ENCODE measurements at places on chromosomes 1 and 21.
A peak's percentile ranks its signal among the peaks of the same experiment; 100 is the strongest.

DNA sequence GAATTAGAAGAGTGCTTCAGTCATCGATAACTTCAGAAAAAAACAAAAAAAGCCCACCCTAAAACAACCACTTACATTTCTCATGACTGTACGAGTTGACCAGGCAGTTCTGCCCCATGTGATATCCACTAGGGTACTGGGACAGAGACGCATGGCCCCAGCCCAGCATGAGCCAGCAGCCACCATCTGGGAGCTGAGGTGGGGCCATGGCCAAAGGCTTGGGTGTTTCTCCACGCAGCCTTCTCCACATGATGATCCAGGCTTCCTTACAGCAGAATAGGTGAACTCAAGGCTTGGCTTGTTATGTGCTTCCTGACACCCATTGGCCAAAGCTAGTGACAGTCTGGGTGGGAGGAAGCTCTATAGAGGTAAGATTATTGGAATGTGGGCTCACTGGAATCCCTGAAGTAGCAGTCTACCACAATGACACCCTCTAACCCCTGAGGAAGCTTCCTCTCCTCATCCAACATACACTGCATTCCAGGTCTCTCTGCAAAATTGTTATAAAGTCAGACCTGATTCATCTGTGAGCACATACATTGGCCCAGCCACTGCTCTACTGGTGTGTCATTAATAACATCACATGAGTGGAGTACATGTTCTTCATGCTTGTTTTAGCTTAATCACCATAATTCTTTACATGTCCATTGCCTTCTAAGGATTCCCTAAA lies 66.3 kb upstream of the NTPCR start:
- no peak for DNase-seq

DNA sequence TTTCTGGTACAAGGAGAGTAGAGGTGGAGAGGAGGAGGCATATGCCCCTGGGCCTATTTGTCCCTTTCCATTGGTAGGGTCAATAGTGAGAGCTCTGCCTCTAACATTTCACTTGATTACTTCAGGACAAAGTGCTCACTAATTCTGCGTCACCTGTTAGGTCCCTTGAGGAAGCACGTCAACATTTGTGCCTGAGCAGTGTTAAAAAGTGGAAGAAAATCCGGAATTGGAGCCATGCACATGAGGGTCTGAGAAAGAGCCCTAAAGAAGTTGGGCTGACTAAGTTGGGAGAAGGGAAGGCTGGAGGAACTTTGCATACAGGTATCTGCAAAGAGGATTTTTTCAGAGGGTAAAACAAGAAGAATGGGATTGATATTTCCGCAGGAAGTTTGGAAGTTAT lies 1.9 kb downstream of the SLC25A44 start:
- DNase-seq: no peak

DNA sequence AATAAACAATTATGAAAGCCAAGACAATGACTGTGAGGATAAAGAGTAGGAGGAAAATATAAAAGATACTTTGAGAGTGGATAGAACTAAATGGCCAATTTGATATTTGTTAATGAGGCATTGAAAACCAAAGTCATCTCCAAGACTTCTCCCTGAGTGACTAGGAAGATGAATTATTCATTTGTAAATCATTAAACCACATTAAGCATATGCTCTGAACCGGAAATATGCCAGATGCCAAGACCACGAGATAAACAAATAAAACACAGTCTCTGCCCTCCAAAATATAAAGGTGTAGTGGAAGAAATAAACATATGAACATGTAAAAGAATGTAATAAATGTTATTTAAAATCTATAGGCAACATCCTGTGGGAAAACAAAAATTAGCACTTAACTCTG lies 78.8 kb downstream of the MRPL39 start:
- DNase-seq: no peak

GRCh38 chr1:157960773-157961172 lies 32.7 kb upstream of the KIRREL1 start:
- DNase-seq: no peak

- no peak for DNase-seq
Observed at GRCh38 chr1:221637641-221638041, 104.2 kb downstream of the DUSP10 start.

- no peak for DNase-seq
Observed at GRCh38 chr1:208219098-208219658, 25.0 kb downstream of the PLXNA2 start.

DNA sequence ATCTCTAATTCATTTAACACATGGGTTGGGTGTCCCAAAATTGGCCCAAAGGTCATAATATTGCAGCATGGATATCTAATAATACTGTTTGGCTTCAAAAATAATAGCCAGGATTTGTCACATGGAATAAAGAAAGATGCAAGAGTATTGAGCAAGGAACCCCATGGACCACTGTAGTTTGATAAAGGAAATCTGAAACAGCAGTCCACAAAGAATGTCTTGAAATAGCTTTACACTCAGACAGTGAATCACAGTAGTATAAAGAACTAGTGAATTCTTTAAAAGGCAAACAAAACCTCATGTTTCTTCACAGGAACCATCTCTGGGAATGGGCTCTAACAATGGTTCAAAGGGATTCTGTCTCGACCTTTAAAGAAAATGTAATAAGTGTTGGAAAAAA lies 576.1 kb upstream of the ZRANB2 start:
- DNase-seq: no peak

DNA sequence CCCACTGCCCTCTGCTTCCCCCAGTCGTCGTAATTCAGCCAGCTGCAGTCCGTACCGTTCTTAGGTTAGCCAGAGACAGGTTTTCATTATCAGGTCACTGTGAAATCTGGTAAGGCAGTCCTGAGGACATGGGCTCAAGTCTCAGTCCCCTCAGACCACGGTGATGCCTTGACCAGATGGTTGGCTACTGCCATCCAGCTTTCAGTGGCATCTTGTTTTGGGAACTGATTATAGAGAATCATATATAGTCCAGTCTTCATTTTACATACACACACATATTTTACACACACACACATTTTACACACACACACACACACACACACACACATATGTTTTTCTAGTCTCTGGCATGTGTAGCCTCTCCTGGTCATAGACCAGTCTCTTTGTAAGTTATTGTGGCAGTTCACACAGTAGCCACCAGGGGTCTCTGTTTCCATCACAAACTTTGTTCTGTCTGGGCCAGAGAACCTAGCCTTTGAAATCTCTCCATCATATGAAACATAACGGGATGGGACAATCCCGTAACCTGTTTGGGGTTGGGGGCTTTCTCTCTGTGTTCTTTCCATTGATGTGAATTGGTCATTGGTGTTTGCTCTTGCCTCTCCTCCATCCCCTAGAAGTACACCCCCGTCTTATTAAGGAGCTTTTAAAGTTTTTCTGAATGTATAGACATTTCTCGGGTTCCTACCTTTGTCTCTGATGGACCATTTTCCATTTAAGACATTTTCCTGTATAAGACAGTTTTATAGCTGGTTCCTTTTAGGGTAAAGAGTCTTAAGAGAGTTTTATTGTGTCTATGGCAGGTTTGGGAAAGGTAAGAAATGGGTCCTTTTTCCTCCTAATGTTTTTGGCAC lies 8.4 kb upstream of the IKBKE start:
- peak; percentile 75 for DNase-seq

- no peak for DNase-seq
Observed at GRCh38 chr21:44483288-44484237, 28.3 kb downstream of the LRRC3 start.

- DNase-seq: peak; percentile 79
Observed at GRCh38 chr1:183609313-183609712, 19.1 kb upstream of the NCF2 start.
